Stimulated activated CD4-positive, alpha-beta T cell treated with anti-CD3 and anti-CD28 coated beads, Interleukin-12 subunit alpha, Interleukin-12 subunit beta, amount 100 ng/mL, for 24 hours (primary cell): ENCODE measurements at places on chromosomes 7 and 10.

DNA sequence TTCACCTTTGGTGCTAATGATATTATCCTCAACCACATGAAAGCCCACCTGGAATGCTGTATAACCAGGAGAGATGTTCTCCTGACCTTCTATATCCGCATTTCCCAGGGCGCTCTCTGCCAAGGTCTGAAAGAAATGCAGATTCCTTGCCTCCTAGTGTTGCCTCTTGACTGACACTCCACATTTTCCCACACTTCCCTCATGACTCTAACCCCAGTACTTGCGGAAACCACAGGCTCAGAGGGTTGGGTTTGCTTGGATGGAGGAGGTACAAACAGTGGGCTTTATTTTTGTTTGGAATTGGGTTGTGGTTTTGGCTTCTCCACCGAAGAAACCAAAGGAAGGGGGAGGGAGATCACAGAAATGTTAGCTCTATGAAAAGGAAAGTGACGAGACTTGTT lies 222.9 kb upstream of the CELF2 start:
- no peak for DNase-seq

DNA sequence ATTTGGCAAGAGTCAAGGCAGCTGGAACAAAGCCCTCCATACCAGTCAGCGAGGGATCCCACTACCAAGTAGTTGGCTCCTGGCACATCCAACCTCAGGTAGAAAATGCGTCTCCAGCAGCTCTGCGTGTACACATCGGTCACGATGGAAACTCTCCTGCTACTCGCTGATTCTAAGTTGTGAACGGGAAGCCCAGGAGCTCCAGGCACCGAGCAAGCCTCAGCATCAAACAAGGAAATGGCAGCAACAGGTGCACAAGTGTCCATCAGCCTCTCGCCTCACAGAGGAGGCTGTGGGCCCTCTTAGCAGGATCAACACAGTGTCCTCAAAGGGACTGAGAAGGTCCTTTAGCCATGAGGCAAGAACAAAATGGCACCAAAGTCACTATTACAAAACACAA lies 127.0 kb downstream of the TCERG1L start:
- DNase-seq: no peak

- DNase-seq: no peak
Observed at GRCh38 chr7:66950763-66951162, 29.7 kb downstream of the TMEM248 start.

- DNase-seq: no peak
Observed at GRCh38 chr7:55191926-55192692, 173.0 kb upstream of the LANCL2 start.

DNA sequence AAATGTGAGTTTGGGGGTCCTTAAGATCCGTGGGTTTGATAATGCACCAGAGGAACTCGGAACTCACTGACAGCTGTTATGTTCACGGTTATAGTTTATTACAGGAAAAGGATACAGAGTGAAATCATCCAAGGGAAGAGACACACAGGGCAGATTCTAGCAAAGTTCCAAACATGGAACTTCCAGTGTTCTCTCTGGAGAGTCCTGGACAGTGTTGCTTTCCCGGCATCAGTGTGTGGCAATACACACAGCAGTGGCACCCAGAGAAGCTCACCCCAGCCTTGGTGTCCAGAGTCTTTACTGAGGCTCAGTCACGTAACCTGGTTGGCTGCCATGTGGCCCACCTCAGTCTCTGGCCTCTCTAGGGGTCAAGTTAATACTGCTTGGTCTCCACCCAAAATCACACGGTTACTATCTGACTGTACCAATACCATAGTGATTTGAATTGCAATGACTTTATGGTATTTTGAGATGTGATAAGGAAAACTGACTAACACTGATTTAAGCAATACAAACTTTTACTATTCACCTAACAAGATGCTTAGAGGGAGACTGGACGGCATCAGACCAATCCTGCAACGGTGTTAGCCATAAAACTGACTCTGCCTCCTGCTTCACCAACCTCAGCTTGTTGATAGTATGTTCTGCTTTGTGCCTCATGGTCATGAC lies 8.1 kb upstream of the PRXL2A start:
- DNase-seq: no peak

- DNase-seq: no peak
Observed at GRCh38 chr7:118151671-118152070, 32.3 kb upstream of the LSM8 start.

GRCh38 chr7:15836041-15836440 lies 149.6 kb upstream of the MEOX2 start:
- no peak for DNase-seq

DNA sequence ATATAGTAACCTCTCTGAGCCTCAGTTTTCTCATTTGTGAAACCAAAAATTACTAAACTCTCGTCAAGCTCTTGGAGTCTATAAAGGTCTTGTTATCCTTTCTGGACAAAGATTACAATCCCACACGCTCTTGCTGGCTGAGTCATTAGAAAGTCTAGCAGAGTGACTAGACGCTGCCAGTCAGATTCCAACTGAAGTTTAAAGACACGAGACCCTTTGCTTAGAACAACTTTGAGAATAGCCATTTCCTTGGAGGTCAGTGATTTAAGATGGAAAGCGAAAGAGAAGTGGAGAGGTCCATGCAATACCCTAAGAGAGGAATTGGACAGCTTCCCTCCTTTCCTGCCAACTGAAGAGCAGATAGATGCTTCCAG lies 119.5 kb downstream of the APBB1IP start:
- DNase-seq: no peak

GRCh38 chr7:74253331-74253730 lies 868 bp downstream of the RFC2 start:
- no peak for DNase-seq

DNA sequence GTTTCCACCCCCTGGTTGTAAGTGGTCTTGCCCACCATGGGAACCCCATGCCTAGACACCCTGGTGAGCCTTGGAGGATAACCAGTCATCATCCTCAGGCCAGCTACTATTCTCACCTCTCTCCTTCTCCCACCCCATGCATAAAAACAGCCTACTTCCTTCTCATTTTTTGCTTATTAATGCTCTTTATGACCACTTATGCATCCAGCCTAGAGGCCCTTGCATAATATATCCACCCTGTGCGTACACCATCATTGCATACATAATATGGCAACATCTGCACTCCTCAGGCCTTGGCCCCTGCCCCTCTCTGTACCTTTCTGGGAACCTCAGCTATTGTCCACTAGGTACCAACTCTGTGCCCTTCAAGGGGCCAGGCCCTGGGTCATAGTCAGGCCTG lies 91.0 kb downstream of the CDH23 start:
- no peak for DNase-seq

DNA sequence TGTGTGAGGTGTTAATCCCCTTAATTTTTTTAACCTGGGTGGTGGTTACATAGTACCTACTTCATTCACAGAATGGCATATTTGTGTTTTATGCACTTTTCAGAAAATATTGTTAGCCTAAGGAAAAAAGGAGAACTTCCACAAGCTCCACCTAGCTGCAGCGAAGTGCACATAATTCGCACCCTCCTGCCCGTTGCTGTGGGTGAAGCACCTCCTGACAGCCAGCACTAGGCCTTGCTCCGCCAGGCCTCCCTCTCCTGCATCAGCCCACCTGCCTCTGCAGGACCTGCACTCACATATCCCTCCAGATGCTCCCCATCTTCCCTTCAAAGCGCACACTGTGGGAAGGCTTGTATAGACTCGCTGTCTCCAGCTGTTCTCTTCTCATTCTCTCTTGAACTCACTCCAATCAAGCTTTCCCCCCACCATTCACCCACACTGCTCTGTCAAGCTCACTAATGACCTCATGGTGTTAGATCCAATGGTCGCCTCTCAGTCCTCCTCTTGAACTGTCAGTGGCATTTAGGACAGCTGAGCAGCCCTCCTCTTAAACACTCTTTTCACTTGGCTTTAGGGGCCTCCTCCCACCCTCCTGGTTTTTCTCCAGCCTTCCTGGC lies 20.7 kb upstream of the GRID1 start:
- DNase-seq: no peak

DNA sequence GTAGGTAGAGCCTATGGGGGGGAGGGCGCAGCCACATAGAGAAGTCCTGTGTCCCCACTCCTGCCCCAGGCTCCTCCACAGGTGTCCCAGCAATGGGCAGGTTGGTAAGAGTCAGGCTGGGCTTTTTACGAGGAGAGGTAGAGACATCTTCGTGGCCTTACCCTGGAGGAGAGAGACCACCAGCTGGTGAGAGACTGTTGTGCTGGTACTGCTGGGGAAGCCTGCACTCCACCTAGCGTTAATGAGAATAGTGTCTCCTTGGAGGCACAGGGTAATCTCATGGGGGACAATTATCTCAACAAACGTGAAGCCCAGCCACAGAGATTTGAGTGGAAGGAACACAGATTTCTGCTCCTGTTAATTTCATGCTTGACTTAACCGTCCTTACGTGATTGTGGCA lies 29.5 kb upstream of the RASGEF1A start:
- DNase-seq: no peak

DNA sequence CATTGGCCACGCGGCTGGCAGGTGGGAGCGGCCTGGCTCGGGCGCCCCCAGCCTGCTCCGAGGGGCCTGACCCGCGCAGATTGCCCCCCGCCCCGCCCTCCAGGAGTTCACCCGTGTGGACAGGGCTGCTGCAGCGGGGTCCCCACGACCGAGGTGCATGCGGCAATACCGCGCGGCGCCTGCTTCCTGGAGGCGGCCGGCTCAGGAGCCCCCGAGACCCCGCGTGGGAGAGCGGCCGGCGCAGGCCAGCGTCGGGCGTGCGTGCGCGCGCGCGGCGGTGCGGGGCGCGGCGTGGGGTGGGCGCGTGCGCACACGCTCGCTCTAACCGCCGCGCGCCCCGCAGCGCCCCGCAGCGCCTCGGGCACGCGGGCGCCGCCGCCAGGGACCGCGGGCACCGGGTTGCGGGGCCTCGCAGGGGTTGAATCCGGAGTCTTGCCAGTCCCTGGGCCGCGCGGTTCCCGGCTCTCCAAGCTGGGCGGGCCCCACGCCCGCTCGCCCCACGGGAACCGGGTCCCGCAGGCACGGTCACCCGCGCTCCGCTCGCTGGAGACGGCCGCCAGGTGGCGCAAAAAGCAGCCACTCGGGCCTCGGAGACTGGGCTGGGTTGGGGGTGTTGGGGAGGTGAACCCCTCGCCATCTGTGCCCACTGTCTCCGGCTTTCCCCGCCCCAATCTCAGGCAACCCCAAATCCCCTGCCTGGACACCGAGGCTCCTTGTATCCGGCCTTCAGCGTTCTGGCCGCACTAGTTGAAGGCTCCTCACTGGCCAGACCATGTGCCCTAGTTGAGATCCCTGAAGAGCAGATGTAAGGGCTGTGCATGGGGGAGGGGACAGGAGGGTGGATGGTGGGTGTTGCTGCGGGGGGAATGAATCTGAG lies 1.3 kb upstream of the ACHE start:
- DNase-seq: peak; percentile 48

GRCh38 chr7:116843378-116843777 lies 19.0 kb upstream of the CAPZA2 start:
- DNase-seq: no peak

DNA sequence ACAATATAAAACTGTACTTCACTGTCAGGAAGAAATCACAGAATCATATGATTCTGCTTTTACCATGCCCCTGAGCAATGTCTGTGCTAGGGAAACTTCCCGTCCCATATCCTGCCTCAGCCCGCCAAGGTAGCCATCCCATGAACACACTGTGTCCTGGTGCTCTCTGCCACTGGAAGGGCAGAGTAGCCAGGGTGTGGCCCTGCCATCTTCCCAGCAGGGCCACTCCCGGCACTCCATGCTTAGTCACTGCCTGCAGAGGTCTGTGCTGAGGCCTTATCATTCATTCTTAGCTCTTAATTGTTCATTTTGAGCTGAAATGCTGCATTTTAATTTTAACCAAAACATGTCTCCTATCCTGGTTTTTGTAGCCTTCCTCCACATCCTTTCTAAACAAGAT lies 31.8 kb downstream of the AP3M1 start:
- no peak for DNase-seq

GRCh38 chr7:20330928-20331909 lies 519 bp downstream of the ITGB8 start:
- peak; percentile 25 for DNase-seq

DNA sequence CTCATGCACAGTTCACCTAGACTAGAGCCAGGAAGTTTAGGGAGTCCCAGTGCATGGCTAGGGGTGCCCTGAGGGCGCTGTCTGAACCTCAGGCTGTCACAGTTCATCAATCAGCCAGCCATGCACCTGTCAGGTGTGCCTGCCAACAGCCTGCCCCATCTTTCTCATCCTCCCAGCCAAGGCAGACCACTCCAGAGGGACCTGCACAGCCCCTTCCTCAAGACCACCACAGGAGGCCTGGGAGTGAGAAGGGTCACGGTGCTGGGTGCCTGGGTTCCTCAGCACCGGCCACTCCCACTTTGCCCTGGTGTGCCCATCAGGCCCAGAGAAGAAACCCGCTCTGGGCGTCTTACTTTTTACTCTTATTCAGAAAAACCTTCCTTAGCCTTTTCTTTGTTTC lies 8.4 kb downstream of the ATP6V1F start:
- DNase-seq: no peak

DNA sequence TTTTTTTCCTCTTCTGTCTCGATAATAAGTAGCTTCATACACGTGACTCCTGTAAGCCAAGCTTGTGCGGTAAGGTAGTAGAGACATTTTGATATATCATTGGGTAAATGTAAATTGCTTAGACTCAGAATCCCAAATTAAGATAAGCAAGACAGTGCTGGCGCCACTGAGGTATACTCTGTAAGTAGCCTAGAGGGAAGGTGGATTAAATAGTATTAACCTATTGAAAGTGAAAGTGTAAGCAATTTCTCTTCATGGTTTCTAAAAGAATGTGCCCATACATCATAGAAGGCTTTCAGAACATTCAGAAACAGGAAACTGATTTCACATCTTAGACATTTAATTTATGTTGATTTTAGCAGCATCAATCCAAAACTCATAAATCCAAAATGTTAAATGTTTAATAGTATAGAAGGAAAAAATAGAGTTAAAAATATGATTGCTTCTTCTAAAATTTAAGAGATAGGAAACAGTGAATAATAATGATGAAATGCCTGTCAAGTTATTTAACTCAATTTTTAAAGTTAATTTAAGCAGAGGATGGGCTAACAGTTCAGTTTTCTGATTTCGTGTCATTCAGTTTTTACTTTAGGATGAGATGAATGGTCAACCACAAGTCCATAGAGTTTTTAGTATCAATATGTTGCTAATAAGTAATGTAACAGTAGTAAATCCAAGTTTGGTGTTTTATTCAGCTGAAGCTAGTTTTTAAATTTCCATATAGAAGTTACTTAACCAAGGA lies 36.8 kb downstream of the LRRC72 start:
- no peak for DNase-seq

DNA sequence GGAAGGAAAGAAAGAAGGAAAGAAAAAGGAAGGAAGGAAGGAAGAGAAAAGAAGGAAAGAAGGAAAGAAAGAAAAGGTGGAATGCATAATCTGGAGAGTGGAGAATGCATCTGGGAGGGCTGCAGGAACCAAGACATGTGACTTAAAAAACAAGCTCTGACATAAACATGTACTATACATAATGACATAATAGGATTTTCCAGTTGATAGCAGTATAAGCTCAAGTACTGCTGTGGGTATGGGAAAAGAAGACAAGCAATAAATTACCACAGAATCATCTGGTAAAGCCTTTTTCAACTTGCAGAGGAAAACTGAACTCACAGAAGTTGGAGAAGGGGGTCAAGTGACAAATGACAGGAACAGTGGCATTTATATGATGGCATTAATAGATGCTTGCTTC lies 345.9 kb downstream of the PLXDC2 start:
- DNase-seq: no peak

GRCh38 chr7:135990258-135990657 lies 13.1 kb upstream of the MTPN start:
- no peak for DNase-seq

- DNase-seq: no peak
Observed at GRCh38 chr10:97390091-97390490, 11.0 kb downstream of the RRP12 start.

GRCh38 chr7:140923358-140924006 lies 1.2 kb downstream of the BRAF start:
- no peak for DNase-seq
